ENCODE measurements at places on chromosomes 4 and X.
A peak's percentile ranks its signal among the peaks of the same experiment; 100 is the strongest.

- DNase-seq: peak; percentile 13
Measured at GRCh38 chrX:130172127-130172845, 524 bp downstream of the RAB33A start.

DNA sequence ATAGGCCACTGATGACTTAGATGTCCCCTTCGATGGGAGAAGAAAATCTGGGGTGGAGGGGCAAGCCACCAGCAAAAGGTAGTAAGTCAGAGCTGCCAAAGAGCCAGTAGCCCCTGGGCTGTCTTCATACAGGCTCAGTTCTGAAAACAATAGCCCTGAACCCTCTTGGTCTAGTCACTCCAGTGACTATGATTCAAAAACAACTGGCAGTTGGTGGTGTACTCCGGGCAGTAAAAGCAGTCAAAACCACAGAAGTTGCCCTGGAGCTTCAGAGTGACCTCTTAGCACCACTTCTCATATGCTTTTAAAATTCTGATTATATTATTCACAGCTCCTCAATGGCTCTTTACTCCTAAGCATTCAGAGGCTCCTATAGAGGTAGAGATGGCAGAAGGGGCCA lies 164.3 kb upstream of the MAMLD1 start:
- DNase-seq: no peak

DNA sequence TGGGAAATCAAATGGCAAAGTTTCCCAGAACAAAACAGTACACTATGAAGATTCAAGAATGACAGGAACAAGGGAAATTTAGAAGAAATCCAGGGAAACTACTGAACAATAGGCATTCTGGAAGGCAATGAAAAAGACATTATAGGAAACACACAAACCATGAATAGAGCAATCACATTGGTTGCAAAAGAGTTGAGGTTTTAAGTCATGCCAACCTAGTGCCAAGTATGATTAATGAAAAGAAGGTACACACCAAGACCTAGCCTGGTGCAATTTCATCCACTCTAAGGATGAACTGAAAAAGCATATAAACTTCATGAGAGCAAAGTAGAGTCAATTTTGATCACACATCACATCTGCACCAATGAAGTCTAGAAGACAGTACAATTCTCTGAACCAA lies 326.9 kb downstream of the PDHA2 start:
- no peak for DNase-seq

GRCh38 chr4:182893047-182893446 lies 24.1 kb downstream of the DCTD start:
- DNase-seq: no peak

DNA sequence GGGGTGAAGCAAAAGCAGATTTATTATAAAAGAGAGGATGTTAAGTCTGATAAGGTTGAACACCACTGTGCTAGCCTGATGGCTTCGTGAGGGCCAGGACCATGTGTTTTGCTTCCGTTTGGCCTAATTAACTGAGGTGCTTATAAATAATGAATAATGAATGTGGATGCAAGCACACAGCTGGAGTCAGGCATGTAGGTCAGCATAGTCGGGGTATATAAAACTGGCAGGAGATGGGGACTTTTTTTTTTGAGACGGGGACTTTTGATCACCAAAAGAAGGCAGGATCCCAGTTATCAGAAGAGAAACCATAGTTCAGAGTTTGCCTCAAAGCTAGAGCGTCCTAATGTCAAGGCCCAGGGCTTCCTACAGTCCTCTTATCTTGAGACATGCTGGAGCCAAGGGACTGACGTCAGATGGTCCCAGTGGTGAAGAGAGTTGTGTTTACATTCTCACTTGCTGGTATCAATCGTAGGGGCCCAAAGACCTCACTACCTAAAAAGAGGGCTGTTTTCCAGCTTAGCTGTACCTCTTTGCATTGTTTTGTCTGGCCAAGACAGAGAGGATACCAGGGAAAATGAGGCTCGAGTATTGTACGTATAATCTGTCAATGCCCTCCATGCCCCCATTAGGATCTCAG lies 50.4 kb downstream of the RTL9 start:
- DNase-seq: no peak

Data from BE2C (cell line).